Pancreas (tissue), 10 donors: ENCODE measurements at places on chromosomes 1 and 21. TPM values are rescaled to one million over a fixed set of nuclear protein-coding genes. Genes with fewer than 3 reads are reported as not detected.

- no peak for DNase-seq
Observed at GRCh38 chr1:84266748-84267147, 34.8 kb upstream of the SAMD13 start.

DUSP10 gene
- polyA plus RNA-seq = 8.4 TPM

FAM229A gene
- polyA plus RNA-seq = 21.8 TPM

GRCh38 chr1:3695326-3696217 is 43.3 kb downstream of the TP73 start:
- DNase-seq = peak; percentile 85

DNA sequence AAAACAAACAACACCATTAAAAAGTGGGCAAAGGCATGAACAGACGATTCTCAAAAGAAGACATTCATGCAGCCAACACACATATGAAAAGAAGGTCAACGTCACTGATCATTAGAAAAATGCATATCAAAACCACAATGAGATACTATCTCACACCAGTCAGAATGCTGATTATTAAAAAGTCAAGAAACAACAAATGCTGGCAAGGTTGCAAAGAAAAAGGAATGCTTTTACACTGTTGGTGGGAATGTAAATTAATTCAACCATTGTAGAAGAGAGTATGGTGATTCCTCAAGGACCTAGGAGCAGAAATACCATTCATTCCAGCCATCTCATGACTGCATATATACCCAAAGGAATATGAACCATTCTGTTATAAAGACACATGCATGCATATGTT is 419.6 kb downstream of the NEGR1 start:
- DNase-seq = no peak

- no peak for DNase-seq
Observed at GRCh38 chr1:78383923-78384322, 106.9 kb upstream of the PTGFR start.

DNA sequence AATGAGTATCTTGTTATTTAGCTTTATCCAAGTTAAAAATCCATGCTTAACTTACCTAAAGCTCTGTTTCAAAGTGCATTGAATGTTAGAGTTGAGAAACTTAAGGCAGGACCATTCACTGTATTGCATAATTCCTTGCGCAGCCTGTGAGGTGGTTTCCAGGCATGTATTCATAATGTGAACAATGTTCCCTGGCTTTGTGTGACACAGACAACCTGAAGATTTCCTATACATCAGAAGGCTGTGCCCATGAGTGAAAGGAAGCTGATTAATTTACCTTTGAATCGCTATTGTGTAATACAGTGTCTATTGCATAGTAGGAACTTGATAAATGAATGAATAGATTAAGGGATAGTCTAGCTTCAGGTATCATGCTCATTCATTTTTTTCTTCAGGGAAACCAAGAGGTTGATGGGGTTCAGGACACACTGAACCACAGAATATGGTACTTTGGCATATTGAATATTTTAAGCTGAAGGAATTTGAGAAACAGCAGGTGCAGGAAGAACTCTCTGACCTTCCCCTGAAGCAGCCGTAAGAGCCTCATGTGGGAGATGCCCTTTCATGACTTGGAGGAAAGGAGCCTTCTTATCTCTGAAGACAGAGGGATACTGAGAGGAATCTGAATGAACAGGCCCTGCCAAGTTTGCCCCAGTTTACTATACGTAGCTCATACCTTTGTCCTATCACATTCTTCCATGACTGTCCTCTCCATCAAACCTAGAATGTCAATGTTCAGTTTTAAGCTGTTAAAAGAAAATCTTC is 88.6 kb upstream of the GNG12 start:
- DNase-seq = no peak

GRCh38 chr1:34066981-34067603 is 97.9 kb downstream of the CSMD2 start:
- no peak for DNase-seq

DNA sequence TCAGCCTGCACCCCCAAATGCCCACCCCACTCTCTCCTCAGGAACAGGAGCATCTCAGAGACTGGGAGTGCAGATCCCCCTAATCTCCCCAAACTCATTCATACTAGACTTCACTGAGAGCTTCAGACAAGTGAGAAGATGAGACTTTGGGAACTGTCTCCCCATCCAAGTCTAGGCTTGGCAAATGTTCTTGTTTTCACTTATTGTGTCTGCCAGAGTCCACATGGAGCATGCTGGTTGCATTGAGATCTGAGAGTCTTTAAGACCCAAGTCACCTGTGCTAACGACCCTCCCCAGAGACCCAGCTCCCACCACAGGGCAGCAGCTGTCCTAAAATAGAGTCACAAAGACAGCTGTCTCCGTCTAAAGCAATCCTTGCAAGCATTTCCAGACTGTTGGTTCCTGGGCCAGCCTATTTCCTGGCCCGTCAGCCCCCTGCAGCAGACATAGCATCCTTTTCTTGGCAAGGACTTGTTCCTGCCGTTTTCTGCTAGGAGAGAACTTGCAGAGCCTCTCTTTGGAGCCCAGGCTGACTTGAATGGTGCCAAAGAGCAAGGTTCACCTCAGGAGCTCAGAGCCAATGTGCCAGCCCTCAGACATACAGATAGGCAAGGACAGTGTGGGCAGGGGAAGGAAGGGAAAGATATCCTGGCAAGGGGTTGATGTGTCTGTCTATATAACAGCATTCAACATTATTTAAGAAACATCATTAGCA is 1.9 kb upstream of the CNTN2 start:
- no peak for DNase-seq

GRCh38 chr1:106526650-106527049 is 529.8 kb upstream of the PRMT6 start:
- no peak for DNase-seq

DNA sequence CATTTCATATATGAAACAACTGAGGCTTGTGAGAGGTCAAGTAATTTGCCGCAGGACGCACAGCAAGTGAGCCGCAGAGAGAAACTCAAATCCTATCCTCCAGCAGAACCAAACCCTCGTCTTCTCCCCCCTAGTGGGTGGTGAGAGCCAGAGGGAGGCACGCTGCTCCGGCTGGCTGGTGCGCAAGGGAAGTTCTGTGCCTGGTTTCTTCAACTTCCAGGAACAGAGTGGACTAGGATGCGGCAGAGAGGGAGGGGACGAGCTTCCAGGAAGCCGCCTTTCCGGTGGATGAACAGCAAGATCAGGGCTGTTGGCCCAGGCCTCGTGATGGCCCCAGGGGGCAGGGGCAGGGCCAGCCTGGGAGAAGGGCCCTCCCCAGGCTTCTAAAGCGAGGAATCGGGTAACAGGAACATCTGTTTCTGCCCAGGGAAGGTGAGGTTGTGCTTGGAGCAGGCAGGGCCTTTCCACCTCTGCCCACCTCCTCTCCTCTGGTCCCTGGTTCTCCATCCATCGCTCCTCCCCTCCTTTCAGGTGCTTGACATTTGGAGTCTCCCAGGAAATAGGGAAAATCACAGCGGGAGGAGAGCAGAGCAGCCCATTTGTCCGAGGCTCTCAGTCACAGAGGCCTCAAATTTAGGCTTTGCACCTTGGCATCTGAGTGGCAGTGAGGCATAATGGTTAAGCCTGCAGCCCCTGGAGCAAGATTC is 16.8 kb upstream of the PDIK1L start:
- DNase-seq = peak; percentile 23

DNA sequence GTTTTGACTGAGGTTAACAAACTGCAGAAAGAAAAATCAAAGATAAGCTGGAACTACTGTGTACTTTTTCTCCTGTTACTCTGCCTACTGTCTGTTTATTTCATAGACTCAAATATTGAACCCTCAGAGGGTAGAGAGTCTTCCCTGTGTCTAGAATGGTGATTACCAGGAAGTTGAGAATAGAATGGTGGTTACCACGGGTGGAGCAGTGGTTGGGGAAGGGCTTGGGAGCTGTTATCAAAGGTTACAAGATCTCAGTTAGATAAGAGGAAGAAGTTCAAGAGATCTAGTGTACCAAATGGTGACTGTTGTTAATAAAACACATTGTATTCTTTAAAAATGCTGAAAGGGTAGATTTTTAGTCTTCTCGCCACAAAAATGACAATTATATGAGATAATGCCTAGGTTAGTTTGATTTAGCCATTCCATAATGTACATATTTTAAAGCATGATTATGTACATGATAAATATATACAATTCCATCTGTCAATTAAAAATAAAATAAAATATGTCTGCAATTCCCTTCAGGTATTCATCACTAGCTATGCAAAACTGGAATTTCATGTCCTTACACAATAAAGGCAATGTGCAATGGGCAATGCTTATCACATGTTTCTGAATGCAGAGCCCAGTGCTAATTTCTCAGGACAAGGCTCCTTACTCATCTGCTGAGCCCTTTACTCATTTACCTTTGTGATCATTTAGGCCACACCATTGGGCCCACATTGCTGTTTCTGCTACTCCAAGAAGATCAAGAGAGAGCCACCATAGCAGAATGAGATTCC is 474.3 kb upstream of the CAMK1G start:
- no peak for DNase-seq

F13B gene
- polyA plus RNA-seq = not detected

DNA sequence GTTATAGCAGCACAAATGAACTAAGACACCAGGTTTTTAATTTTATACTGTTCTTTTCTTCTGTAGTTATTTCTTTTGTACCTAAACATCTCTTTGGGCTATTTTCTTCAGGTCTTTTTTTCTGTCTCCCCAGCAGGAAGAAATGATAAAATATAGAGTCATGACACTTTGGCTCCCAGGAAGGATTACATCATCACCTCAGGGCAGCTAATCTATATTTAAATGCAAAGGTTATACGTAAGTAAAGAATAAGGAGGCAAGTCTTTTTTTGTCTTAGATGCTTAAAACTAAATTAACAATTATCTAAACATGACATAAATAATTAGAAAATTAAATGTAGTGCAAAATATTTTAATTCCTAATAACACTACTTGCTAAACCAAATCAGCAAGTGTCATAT is 57.0 kb downstream of the WARS2 start:
- no peak for DNase-seq

DNA sequence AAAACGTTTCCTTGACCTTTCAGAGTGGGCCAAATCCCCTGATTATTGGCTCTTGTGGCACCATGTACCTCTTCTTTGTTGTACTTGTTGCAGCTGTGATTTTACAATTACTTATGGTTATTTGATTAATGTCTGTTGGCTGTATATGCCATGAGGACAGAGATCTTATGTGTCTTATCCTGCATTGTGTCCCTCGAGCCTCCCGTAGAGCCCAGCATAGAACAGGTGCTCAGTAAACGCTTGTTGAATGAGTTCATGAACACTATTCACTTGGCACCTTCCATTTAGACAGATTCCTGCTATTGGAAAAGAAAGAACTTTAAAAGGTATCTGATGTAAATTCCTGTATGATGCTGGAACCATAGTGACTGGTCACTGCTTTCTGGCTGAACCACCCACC is 48.4 kb downstream of the PGM1 start:
- no peak for DNase-seq

RCOR3 gene
- polyA plus RNA-seq = 23.1 TPM

DNA sequence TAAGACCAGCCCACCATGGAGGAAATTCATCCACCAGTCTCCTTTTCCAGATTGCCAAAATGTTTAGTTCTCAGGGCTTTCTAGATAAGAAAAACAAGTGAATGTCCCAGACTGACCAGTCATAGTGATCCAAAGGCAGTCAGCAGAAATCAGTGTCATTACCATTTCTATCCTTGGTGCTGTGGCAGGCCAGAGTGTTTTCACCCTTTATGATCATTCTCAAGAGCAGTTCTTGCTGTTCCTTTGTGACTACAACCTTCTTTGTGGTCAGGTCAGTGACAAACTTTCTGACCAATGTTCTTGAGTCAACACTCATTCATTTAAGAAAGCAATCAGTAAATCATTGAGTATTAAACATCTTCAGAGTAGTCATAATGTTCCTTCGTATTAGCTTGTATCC is 7.3 kb upstream of the DHCR24 start:
- DNase-seq = no peak

- DNase-seq = no peak
Observed at GRCh38 chr1:101098907-101099306, 73.3 kb upstream of the DPH5 start.

GRCh38 chr1:159826441-159827101 is at the start of gene SLAMF8:
TSS of gene SLAMF8 (plus strand) at chr1:159826873. CDS start at chr1:159826899, 26 bp downstream.
- DNase-seq = no peak

DNA sequence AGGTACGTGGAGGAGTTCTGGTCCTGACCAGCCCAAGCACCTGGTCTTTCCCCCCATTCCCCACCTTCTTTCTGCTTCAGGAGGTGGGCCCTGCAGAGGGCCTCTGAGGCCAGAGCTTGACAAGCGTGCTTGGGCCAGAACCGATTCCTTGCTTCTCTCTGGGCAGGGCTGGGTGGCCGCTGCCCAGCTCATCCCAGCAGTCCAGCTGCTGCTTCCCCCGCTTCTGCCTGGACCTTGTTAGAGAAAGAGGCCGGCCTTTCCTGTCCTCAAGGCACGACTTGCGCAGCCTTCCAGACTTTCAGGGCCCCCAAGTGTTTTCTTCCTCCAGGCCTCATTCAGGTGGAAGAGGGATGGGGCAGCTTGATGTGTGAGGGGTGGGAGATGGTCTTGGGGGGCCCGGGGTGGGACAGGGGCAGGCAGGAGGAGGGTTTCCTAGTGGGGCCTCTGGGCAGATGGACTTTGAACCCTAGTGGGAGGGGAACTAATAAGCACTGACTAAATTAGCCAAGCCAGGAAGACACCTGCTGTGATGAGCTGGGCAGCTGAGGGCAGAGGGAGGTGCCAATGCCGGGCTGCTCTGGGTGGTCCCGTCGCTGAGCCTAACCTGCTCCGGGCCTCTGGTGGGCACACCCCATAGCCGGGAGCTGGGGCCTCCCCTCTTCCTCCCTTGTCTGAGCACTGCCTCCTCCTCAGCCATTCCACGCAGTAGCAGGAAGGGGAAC is 36.5 kb downstream of the ARHGEF10L start:
- DNase-seq = no peak
